Stimulated activated CD8-positive, alpha-beta memory T cell treated with anti-CD3 and anti-CD28 coated beads, Interleukin-12 subunit alpha, Interleukin-12 subunit beta, amount 100 ng/mL, for 1 hour (primary cell): ENCODE measurements at places on chromosomes 4 and X.

- DNase-seq = no peak
Observed at GRCh38 chr4:5036239-5036638, 15.0 kb upstream of the STK32B start.

- no peak for DNase-seq
Observed at GRCh38 chr4:54802336-54802735, 144.6 kb downstream of the KIT start.

GRCh38 chr4:7186031-7186430, 6.3 kb upstream of the SORCS2 start:
- no peak for DNase-seq

DNA sequence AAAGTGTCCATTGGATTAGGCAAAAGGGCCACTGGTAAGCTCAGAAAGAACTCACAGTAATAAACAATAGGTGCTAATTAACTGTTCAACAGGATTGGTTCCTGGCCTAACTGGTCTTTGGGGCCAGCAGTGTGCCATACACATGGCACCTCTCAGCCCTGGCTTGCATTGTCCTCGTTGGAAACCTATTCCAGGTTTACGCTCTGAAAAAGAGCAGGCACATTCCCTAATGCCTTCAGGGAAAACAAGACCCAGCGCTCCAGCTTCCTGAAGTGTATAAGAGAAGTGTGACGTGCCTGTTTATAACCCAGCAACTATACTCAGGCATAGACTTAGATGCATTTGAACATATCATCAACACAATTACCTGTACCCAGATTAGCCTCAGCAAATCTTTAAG, 51.9 kb upstream of the RBM47 start:
- DNase-seq = no peak

GRCh38 chr4:78156520-78156919, 99.4 kb downstream of the FRAS1 start:
- no peak for DNase-seq

DNA sequence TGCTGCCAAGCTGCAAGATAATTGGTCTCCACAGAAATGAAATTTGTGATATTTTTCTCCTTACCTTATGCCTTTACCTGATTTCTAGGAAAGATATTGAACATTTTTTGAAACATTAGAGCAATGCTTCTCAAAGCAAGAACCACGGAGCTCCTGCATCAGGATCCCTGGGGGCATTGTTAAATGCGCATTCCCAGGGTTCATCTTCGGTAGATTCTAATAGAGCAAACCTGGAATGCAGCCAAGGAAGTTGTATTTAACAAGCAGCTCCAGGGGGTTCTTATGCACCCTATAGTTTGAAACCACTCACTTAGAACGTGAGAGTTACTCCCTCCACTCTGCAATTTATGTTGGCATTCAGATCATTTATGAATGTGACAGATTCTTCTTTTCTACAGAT, 126.2 kb downstream of the SLC39A8 start:
- no peak for DNase-seq

GRCh38 chrX:1551959-1552546, 15.1 kb upstream of the P2RY8 start:
- DNase-seq = no peak
